Fibroblast of skin of left biceps (primary cell): ENCODE measurements at places on chromosomes 3 and 15.

DNA sequence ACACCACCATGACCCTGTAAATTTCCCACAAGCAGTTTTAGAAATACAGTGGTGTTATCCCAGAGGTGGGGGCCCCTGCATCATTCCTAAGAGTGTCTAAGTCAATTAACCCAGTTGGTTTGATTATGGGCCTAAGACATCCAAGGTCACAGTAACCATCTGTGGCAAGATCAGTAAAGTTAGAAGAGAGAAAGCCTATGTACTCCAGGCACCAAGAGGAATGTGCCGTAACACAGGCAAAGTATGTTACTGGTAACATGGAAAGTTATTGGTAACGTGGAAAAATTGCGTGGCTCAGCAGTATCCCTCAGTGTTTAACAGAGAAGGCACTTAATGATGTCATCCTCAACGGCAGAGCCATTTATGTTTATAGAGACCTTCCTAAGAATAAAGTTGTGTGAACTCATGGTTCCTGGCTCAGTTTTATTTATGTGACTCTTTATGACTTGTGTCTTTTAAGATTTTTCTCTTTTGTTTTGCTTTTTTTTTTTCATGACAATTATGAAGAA is 144.1 kb upstream of the RASGRP1 start:
- no peak for DNase-seq

- no peak for DNase-seq
Observed at GRCh38 chr3:23889386-23889785, 27.4 kb downstream of the NKIRAS1 start.

DNA sequence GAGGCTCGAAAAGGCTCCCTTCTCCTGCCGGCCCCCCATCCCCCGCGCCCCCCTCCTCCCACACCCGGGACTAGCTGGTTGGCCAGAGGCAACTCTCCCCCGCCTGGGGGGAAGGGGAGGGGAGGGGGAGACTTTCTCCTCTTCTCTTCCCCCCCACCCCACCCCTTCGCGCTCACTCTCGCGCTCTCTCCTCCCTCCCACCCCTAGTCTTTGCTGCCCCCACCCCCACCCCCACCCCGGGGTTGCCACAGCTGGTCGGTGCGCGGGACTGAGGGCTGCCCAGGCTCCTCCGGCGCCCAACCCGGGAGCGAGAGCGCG is 710 bp downstream of the MECOM start:
- DNase-seq, result no peak

GRCh38 chr3:65534805-65535204 is 503.9 kb downstream of the MAGI1 start:
- no peak for DNase-seq

- DNase-seq, result no peak
Observed at GRCh38 chr3:186013312-186013711, 75.5 kb upstream of the TRA2B start.

DNA sequence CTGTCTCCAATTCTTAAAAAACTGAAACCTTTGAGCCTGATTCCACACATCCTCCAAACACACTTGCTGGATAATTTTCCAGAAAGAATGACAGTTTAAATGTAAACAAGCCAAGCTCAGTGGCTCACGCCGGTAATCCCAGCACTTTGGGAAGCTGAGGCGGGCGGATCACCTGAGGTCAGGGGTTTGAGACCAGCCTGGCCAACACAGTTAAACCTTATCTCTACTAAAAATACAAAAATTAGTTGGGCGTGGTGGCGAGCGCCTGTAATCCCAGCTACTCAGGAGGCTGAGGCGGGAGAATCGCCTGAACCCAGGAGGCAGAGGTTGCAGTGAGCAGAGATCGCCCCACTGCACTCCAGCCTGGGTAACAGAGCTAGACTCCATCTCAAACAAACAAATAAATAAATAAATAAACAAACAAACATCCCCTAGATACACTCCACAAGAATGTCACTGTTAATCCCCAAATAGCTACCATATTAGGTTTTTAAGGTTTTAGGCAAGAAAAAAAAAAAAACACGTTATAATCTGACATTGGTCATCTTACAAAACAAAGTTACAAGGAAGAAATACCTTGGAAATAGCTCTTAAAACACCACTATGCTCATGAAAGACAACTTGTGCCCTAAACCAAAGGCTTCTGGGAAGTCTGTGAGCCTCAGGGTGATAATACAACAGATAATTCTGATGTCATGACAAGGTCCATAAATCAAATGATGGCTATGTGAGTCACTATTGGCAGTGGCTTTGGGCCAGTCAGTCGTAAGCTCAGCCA is 13.2 kb downstream of the TNIK start:
- DNase-seq, result peak; percentile 33

DNA sequence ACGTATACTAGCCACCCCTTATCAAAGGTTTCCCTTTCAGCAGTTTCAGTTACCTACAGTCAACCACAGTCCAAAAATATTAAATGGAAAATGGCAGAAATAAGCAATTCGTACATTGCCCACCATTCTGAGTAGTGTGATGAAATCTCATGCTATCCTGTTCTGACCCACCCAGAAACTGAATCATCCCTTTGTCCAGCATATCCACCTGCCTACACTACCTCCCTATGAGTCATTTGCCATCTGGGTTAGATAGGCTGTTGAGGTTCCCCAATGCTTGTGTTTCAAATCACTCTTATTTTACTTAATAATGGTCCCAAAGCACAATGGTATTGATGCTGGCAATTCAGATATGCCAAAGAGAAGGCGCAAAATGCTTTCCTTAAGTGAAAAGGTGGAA is 15.3 kb upstream of the PHC3 start:
- no peak for DNase-seq

- peak; percentile 19 for DNase-seq
Observed at GRCh38 chr3:69129531-69129930, 7.1 kb upstream of the LMOD3 start.

- no peak for DNase-seq
Observed at GRCh38 chr3:167952969-167953368, 142.8 kb downstream of the GOLIM4 start.

- DNase-seq, result no peak
Observed at GRCh38 chr3:139561959-139562676, 22.6 kb upstream of the RBP1 start.

- no peak for DNase-seq
Observed at GRCh38 chr15:78597583-78597982, 23.2 kb downstream of the CHRNA3 start.

GRCh38 chr15:96947296-96948229 is 617.1 kb downstream of the NR2F2 start:
- DNase-seq, result no peak

DNA sequence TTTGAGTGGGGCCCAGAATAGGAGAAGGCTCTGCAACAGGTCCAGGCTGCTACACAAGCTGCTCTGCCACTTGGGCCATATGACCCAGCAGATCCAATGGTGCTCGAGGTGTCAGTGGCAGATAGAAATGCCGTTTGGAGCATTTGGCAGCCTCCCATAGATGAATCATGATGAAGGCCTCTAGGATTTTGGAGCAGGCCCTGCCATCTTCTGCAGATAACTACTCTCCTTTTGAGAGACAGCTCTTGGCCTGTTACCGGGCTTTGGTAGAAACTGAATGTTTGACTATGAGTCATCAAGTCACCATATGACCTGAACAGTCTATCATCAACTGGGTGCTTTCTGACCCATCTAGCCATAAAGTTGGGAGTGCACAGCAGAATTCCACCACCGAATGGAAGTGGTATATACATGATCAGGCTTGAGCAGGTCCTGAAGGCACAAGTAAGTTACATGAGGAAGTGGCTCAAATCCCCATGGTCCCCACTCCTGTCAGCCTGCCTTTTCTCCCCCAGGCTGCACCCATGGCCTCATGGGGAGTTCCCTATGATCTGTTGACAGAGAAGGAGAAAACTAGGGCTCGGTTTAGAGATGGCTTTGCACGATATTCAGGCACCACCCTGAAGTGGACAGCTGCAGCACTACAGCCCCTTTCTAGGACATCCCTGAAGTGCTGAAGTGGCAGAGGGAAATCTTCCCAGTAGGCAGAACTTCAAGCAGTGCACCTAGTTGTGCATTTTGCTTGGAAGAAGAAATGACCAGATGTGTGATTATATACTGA is 971.4 kb downstream of the MCTP2 start:
- no peak for DNase-seq

DNA sequence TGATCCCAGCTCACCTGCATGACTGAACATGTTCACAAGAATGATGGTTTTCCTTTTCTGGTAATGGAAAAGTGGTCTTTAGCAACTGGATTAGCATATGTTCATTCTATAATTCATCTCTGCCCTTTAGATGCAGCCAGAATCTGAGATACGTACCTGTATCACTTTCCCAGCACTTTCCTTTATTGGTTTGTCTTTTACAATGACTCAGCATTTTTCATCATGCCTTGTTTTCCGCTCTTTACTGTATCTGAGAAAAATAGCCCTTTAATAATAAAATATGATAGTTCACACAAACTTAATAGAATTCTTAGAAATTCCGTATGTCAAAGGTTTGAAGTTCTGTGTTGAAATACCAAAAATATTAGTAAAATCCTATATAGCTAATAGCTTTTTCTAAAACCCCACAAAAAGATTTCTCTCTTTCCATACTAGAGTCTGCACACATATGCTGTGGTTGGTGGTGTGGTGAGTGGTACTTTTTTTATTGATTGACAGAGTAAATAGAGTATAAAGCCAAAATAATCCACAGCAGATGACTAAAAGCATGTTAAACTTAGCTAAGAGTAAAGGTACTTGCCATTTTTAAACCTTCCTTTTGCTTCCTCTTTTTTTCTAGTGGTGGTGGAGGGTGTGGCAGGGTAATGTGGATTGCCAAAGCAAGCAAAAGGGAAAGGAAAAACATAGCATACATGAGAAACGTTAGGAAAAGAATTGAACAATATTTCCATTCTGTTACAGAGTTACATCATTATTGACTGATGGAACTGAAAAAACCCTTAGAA is 328.9 kb upstream of the RBMS3 start:
- DNase-seq, result no peak

DNA sequence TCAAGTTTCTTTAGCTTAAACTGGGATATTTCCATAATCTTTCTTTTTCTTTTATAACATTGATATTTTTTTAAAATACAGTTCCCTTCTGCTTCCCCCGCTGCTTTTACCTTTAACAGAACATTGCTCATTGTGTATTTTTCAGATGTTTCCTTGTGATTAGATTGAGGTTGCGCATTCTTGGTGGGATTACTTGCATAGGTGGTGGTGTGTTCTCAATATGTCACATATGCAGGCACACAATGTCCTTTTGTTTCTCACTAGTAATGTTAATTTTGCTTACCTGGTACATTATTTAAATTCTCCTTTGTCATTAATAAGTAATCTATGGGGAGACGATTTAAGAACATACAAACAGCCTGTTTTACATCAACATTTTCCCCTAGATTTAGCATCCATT is 48.2 kb downstream of the HMG20A start:
- DNase-seq, result no peak

GRCh38 chr3:99777708-99778107 is 40.0 kb upstream of the CMSS1 start:
- DNase-seq, result no peak

GRCh38 chr3:29156086-29156715 is 124.7 kb upstream of the RBMS3 start:
- no peak for DNase-seq

DNA sequence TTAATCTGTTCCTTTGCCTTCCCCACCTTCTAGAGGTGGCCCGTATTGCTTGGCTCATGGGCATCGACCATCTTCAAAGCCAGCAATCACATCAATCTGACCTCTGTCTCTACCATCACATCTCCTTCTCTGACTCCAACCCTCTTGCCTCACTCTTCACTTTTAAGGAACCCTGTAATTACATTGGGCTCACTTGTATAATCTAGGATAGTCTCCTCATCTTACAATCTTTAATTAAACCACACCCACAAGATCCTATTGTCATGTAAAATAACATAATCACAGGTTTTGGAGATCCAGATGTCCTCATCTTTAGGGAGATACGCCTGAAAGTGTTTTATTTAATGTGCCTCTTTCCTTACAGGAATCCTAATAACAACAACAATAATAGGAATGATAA is 234.5 kb downstream of the ERC2 start:
- no peak for DNase-seq

- DNase-seq, result peak; percentile 53
Observed at GRCh38 chr3:164458986-164459385, 619.3 kb downstream of the SI start.

DNA sequence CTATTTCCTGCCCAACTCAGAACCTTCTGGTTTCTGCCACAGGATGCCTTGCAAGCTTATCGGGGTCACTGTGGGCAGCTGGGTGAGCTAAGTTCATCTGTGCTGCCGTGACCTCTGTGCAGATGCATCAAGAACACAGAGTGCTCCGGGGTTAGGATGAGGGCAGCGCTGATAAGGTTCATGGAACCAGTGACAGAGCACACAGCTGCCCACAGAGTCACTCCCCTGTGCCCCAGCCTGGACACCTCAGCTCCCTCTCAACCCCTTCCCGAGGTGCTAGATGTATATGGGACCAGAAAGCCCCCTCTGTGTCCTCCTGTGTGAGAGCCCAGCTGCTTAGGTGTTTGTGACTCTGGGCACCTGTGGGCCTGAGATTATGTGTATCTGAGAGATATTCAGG is 15.8 kb upstream of the ALAS1 start:
- DNase-seq, result no peak

DNA sequence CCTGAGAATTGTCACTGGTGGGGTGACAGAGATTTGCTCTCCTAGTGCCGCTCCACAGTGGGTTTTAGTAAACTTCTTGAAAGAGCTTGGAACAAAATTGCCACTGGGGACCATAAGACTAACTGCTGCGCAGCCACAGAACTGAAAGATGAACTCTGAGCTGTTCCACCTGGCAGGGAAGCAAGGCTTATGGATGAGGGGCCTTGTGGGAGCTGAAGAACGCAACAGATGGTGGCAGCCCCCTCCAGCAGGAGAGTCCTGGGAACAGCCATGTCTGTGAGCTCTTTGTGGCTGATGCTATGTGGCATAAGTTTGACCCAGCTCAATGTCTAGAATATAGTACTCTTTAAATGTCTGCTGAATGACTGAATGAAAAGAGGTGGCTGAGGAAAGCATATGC is 66.8 kb upstream of the C2CD4B start:
- no peak for DNase-seq

DNA sequence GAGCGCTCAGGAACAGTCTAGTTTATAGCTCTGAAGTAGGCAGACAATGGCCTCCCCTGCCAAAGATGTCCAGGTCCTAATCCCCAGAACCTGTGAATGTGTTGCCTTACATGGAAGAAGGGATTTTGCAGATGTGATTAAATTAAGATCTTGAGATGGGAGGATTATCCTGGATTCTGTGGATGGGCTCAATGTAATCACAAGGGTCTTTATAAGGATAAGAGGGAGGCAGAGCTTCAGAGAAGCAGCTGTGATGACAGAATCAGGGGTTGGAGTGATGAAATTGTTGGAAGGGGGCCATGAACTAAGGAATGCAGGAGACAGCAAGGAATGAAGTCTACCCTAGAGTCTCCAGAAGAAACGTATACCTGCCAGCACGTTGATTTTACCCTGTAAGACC is 14.0 kb upstream of the GK5 start:
- DNase-seq, result no peak

DNA sequence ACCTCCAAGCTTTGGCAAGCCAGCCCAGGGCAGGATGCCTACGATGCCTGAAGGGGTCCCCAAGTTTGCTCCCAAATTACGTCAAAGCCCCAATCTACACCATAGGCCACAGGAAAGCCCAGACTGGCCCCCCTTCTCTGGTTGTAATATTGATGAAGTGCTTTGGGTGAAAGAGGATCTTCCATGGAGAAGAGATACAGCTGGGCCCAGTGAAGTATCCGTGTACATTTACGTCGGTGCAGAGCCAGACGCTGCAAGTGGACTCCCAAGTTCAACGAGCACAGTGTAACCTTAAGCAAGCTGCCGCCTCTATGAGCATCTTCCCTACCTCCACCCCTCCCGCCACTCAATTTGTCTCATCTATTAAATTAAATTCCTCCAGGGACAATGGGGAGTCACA is 100.1 kb upstream of the TPM1 start:
- DNase-seq, result no peak

GRCh38 chr3:196274585-196274984 is 12.9 kb downstream of the PCYT1A start:
- DNase-seq, result no peak
